ENCODE measurements at places on chromosomes 13 and 19. TPM values are rescaled to one million over a fixed set of nuclear protein-coding genes. Genes with fewer than 3 reads are reported as not detected.

Gene F10
- 0.12 TPM for total RNA-seq

Gene C19orf53
- total RNA-seq = 197 TPM

Gene MAB21L1
- not detected for total RNA-seq

Gene IGFL1
- not detected for total RNA-seq

Gene ELSPBP1
- not detected for total RNA-seq

Gene SGCG
- not detected for total RNA-seq

Gene GTF2F1
- 42.1 TPM for total RNA-seq

Gene ANKRD24
- total RNA-seq = not detected

Gene UGGT2
- 20.1 TPM for total RNA-seq

Gene COMP
- total RNA-seq = not detected

Gene ZNF816
- 4.2 TPM for total RNA-seq

Gene BEST2
- not detected for total RNA-seq

Gene PLPPR3
- 0.75 TPM for total RNA-seq

Gene MBD3L3
- total RNA-seq = not detected

Gene CASP14
- not detected for total RNA-seq

Gene CDX2
- total RNA-seq = not detected

All from epithelial cell of proximal tubule (primary cell).